A549 treated with CORT108297 at 1 μM for 4 hours (cell line): ENCODE measurements at places on chromosomes 11 and 22. TPM values are rescaled to one million over a fixed set of nuclear protein-coding genes. Genes with fewer than 3 reads are reported as not detected.

The ADM2 gene
- total RNA-seq, result 0.38 to 0.83 TPM (median 0.64 TPM) in 5 replicates

The OR2AG2 gene
- total RNA-seq, result 0.05 TPM in 2 of 5 replicates, not detected in the others

The BBOX1 gene
- 0.05 to 0.39 TPM in 2 of 5 replicates, not detected in the others for total RNA-seq

The API5 gene
- 60.8 to 89.6 TPM (median 71.6 TPM) in 5 replicates for total RNA-seq

The NARS2 gene
- total RNA-seq, result 18.3 to 25.7 TPM (median 19.2 TPM) in 5 replicates
